ENCODE measurements at places on chromosomes 6 and 20.

- no peak for DNase-seq
Measured at GRCh38 chr6:68632734-68633133, 2.3 kb upstream of the ADGRB3 start.

- no peak for DNase-seq
Measured at GRCh38 chr6:135475292-135475886, 22.2 kb downstream of the AHI1 start.

GRCh38 chr6:52505726-52506409 lies 71.0 kb downstream of the TRAM2 start:
- no peak for DNase-seq

GRCh38 chr6:68718385-68719073 lies 83.4 kb downstream of the ADGRB3 start:
- no peak for DNase-seq

GRCh38 chr6:40276141-40276540 lies 311.0 kb downstream of the LRFN2 start:
- no peak for DNase-seq

GRCh38 chr6:13872681-13873080 lies 52.1 kb upstream of the RNF182 start:
- no peak for DNase-seq

- no peak for DNase-seq
Measured at GRCh38 chr6:101845172-101845571, 451.7 kb downstream of the GRIK2 start.

- DNase-seq = no peak
Measured at GRCh38 chr6:139600343-139600742, 225.9 kb upstream of the CITED2 start.

DNA sequence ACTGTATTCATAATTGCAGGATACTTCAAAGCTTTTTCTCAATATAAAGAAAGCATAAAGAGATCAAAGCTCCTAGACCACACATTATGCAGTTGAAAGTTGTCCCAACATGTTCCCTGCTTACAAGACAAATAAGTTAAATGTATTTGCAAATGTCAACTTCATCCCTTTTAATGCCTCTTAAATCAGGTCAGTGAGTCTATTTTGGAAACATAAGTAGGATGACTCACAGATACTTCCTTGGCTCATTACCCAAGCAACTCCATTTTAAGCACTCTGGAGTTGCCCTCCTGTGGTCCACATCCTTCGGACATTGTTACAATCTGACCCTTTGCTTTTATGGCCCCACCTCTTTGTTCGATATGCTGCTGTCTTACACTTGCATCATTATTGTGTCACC lies 162.0 kb downstream of the FAXC start:
- DNase-seq = no peak

DNA sequence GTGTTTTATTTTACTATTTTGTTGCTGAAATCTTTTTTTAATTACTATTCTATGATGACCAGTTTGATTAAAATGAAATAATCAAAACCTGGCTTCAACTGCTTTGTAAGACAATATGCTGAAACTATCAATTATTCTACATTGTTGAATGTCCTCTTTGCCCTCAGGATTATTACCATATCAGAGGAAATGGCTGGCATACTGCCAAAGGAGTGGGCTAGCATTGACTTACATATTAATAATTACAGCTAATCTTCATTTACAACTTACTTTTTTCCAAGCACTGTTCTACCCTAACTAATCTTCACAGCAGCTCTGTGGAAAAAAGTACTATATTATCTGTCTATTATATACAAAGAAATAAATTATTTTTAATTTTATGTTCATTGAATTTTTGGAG lies 560.5 kb downstream of the BCKDHB start:
- no peak for DNase-seq

- DNase-seq = no peak
Measured at GRCh38 chr6:123687864-123688263, 51.1 kb upstream of the TRDN start.

DNA sequence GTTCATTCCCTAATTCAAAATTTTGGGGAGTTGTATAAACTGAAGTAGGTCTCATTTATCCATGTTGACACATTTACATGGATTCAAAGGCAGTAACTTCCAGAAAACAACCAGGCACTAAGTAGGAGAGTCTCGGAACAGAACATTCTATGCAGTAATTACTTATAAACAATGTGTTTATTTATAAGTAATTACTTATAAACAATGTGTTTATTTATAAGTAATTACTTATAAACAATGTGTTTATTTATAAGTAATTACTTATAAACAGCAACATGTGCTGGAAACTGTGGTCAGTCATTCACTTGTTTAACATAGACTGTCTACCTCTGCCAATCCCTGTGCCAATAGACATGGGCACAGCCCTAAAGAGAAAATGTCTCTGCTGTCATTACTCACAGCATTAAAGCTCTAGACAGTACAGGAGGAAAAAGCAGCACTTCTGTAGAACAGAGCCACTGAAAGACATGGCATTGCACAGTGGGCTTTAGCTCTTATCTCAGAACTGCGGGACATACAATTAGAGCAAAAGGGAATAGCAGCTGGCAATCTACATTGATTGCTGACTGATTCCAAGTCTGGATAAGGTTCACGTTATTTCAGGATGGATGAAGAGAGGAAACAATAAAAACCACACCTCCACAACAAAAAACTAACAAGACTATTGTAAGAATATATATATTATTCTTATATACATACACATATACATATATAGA lies 188.2 kb downstream of the WDR27 start:
- no peak for DNase-seq

GRCh38 chr6:148951662-148952061 lies 204.8 kb downstream of the UST start:
- DNase-seq = no peak
